ENCODE measurements at places on chromosomes 3 and 15.

DNA sequence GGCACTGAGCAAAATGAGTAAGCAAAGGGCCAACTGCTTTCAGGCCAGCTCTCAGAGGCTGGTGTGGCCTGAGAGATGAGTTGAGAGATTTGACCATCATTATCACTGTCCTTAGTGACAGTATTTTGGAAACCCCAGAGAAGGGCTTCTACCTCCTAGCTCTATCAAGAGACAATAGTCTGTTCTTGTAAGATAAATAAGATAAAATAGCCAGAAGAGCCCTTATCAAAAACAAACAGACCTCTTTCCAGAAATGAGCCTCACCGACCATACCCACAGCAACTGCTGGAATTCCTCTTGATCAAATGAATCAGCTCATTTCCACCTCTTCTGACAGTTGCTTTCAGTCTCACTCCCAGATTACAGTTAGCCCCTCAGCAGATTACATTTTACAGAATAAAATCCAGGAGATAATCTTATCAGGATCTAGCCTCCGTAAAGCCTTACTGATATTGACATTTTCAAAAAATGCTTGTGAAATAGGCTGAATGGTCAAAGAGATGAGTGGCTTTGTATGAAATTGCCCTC is 4.5 kb downstream of the HDC start:
- DNase-seq, result no peak

DNA sequence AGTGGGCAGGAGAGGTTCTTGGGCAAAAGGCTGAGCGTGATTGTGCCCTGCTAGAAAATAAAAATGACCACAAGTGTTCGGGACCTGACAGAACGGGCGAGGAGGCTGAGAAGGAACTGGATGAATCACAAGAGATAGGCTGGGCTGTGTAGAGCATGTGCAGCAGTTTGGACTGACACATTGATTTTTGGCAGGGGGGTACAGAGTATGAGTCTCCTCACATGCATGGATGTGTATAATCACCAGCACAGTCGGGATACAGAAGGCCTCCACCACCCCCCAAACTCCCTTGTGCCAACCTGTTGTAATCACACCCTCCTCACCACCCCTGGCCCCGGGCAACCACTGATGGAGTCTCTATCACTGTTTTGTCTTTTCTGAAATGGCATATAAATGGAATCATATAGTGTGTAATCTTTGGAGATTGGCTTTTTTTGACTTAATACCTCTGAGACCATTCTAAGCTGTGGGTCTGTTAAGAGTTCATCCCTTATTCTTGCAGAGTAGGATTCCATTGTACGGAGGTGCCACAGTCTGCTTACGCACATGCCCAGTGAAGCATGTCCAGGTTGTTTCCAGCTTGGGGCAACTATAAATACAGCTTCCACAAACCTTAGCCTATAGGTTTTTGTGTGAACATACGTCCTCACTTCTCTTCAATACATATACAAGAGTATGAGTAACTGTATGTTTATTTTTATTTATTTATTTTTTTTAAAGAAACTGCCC is 438.8 kb downstream of the FOXP1 start:
- no peak for DNase-seq

DNA sequence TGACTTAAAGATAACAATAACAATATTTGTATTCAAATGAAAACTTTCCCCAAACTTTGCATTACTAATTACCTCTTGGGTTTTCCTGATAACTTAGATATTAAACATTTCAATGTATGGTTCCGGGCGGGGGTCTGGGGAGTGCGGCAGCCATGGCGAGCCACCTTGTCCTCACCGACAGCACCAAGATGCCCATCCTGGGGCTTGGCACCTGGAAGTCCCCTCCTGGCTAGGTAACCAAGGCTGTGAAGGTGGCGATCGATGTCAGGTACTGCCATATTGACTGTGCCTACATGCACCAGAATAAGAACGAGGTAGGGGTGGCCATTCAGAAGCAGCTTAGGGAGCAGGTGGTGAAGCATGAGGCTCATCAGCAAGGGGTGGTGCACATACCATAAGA is 478.7 kb downstream of the CNTN3 start:
- DNase-seq, result no peak

GRCh38 chr15:38557921-38558320 is 6.7 kb downstream of the RASGRP1 start:
- no peak for DNase-seq

DNA sequence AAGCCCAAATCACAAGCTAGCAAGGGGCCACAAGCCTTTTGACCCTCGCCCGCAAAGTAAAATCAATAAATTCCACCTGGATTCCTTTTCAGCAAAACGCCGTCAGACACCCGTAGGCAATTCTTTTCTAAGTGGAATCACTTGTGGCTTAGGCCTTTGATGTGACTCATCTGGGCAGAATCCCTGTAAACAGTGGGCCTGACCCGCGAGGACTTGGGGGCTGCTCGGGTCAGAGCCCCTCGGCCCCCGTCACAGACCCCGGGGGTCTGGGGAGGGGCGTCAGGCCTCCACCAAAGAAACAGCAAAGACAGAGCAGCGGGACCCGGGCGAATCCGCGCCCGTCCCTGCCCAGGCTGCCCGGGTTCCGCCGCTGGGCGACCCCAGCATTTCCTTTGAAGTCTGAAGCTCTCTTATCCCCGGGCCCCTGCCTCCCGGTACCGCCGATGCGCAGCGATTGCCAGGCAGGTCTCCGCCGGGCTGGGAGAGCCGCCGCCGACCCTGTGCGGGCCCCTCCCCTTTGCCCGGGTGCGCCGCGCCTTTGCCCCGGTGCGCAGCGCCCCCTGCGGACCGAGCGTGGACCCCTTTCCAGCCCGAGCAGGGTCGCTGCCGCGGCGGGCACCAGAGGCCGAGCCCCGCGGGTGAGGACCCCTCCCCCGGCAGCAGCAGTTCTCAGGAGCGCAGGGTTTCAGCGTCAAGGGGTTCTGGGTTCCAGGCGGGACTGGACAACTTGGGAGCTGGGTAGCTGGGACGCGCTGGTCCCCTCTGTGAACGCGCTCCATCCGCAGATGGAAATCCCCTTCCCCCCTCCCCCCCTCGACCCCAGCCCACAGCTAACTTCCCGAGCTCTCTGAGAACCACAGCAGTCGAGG is 178.3 kb downstream of the UACA start:
- DNase-seq, result peak; percentile 41

DNA sequence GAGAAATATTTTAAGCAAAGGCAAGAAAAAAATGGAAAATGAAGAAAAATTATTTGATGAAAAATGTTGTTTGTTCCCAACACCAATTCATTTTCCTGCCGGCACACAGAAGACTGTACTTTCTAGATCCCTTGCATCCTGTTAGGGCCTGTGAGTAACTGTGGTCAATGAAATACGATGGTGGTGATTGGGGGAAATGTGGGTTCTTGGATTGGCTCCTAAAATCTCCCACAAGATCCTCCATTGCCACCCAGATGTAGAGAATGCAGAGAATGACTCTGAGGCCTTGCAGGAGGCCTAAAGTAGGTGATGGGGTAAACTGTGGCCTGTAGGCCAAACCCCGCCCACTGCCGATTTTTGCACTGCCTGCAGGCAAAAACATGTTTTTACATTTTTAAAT is 46.3 kb upstream of the C3orf70 start:
- no peak for DNase-seq

GRCh38 chr15:68389041-68389930 is 42.7 kb downstream of the ITGA11 start:
- DNase-seq, result no peak

- DNase-seq, result no peak
Measured at GRCh38 chr15:23686466-23687142, 501 bp downstream of the NDN start.

GRCh38 chr15:31383139-31383538 is 56.5 kb downstream of the KLF13 start:
- no peak for DNase-seq

GRCh38 chr3:196274585-196274984 is 12.9 kb downstream of the PCYT1A start:
- DNase-seq, result no peak

DNA sequence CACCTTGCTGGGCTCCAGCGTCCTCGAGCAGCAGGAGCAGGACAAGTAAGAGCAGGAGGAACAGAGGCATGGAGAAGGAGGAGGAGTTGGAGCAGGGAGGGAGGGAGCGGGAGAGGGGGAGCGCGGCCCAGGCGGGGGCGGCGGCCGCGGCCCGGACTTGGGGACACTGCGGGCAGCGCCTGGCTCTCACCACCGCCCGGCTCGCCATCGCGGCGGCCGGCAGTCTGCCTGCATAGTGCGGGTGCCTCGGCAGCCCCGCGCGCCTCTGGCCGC is 440 bp downstream of the DCBLD2 start:
- peak; percentile 39 for DNase-seq

GRCh38 chr3:179309225-179310078 is 13.4 kb upstream of the ZNF639 start:
- DNase-seq, result no peak

DNA sequence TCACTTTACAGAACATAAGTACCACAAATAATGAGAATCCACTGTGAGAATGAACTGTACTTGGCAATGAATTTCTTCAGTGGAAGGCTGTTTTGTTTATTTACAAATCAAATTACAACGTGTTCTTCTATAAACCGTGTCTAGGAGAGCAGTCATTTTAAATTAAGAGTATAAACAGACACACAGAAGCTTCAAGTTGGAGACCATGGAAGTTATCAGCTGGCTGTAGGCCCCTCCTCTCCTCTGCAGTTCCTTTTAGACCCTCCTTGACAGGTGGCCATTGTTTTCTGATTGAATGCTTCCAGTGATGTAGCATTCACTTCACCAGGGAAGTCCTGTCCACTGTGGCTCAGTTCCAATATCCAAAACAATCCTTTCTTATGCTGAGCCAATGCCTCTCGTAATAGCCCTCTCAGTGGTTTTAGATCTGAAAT is 7.3 kb upstream of the MAPK6 start:
- DNase-seq, result peak; percentile 32

GRCh38 chr3:149658744-149659497 is 1.1 kb upstream of the WWTR1 start:
- DNase-seq, result peak; percentile 64

DNA sequence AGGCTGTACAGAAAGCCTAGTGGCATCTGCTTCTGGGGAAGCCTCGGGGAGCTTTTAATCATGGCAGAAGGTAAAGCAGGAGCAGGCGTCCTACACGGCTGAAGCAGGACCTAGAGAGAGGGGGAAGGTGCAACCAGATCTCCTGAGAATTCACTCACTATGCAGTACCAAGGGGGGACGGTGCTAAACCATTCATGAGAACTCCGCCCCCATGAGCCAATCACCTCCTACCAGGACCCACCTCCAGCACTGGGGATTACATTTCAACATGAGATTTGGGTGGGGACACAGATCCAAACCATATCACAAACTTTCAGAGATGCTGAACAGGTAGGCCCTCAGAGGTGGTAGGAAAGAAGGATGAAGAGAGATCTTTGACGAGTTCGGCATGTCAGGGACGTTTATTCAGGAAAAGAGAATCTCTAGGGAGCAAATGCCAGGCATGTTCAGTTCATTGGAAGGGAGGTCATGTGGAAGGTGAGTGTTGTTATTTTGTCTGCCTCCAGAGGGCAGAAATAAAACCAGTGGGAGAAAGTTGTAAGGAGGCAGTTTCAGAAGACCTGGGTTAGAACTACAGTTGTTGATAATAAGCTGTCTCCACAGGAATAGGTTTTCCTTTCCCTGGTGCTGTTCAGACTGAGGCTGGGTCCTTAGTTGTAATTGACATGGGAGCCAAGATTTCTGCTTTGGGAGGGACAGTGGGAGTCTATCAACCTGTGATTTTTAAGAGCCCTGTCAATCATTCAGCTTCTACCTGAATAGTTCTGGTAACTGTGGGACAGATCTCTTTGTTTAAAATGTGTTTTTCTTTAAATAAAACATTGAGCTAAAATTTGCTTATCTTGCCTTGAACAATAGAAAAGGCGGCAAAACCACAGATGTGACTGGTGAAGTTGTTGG is 4.3 kb upstream of the FNDC3B start:
- DNase-seq, result no peak
